CD4-positive, alpha-beta T cell (primary cell): ENCODE measurements at places on chromosomes 4 and X.

DNA sequence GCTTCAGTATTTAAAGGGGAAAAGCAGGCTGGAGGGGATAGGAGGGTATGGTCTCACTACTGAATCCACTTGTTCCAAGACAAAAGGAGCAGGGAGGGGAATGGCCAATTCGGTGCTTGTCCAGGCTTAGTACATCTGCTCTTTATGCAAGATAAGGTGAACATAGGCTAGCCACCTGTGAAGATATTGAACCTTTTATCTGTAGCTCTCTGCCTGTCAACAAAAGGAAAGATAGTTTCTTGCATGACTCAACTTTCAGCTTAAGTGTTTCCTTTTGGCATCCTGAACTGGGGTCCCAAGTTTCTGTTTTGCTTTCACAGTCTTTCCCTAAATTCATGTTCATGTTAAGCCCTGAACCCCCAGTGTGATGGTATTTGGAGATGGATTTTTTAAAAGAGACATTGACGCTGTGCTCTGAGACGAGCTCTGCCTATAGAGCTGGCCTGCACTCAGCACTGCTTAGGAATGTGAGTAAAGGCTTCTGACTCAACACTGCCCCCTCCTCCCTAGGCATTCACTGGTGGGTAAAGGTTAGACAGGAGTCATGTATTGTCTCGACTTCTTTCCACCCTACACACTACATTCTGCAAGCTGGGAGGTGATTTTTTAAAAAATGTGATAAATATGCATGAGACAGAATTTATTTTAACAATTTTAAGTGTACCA is 28.2 kb downstream of the FAM149A start:
- no peak overlapping the region for H3K4me3 ChIP-seq
- no peak overlapping the region for H3K27ac ChIP-seq
- no peaks in the 10 kb centered on the region for H3K4me1 ChIP-seq
- DNase-seq, result no peak
- H3K36me3 ChIP-seq, result no peaks in the 10 kb centered on the region

- H3K4me3 ChIP-seq, result no peak overlapping the region
- DNase-seq, result no peak
- H3K36me3 ChIP-seq, result no peaks in the 10 kb centered on the region
- H3K4me1 ChIP-seq, result no peaks in the 10 kb centered on the region
- H3K27ac ChIP-seq, result no peak overlapping the region
- no peaks in the 10 kb centered on the region for H3K27me3 ChIP-seq
Observed at GRCh38 chr4:168555437-168555836, 58.6 kb downstream of the PALLD start.

DNA sequence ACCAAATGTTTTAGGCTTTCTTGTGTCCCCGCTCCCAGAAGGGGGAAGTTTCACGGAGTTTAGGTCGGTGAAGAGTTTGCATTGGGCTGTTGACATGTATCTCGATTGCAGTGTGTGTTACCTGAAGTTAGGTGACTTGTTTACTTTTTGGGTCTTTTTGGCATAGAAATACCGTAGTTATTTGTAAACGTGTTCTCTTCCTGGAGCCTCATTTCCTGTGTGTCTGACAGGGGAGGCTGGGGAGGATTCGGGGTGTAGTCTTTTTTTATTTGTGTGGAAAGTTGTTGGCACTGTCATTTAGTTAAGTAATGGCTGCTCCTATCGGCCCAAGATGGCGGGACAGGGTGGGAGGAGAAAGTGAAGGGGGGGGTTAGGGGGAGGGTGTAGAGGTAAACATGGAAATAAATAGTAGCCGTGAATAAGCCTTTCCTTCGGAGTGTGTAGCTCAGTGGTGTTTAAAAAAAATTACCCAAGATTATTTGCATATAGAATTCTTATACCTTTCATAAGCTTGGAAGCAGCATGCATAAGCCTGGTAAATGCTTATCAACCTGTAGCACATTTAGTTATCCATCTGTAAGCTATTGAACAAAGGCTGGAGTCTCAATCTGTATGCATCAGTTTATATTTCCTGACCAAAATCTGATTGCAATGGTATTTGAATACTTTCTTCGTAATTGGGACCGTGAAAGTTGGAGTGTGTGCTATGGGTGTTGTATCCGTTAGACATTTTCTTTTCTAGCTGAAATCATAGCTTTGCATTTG is 1.6 kb downstream of the KDM6A start:
- H3K27ac ChIP-seq, result peak overlapping the region; percentile 93
- peak; percentile 2 for DNase-seq
- H3K4me1 ChIP-seq, result peaks cover 10% of the 10 kb centered on the region

DNA sequence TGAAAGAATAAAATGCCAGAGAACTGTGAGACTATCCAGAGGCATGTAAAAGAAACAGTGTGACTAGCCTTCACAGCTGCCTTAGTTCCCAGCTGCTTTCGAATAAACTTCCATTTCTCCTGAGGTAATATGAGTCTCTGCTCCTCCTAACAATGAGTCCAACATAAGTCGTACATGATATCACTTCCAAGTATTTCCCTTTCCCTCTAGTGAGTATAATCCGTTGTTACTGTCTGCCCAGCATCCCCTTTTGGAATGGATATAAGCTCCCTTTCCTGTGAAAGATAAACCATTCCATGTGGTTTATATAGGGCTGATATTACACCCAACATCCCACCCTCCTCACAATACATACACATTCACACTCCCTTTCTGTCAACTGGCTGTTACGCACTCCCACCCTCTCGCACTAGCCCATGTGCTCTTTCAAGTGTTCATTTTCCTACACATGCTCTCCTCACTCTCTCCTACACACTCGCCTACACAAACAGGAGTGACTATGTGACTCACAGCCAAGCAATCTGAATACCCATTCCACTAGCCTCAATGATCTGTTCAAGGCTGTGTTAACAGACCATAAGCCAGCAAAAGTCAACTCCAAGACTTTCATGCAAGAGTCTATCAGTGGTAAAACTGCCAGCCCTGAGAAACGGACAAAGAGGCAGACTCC is 5.0 kb downstream of the NAF1 start:
- H3K36me3 ChIP-seq, result peaks cover 54% of the 10 kb centered on the region
- no peak overlapping the region for H3K27ac ChIP-seq
- peaks cover 12% of the 10 kb centered on the region for H3K4me1 ChIP-seq
- no peaks in the 10 kb centered on the region for H3K27me3 ChIP-seq
- H3K4me3 ChIP-seq, result no peak overlapping the region
- DNase-seq, result no peak

- DNase-seq, result no peak
- H3K27ac ChIP-seq, result peak overlapping the region; percentile 27
- H3K4me1 ChIP-seq, result peaks cover 32% of the 10 kb centered on the region
- no peaks in the 10 kb centered on the region for H3K27me3 ChIP-seq
Observed at GRCh38 chr4:10456260-10456594, 999 bp downstream of the ZNF518B start.

DNA sequence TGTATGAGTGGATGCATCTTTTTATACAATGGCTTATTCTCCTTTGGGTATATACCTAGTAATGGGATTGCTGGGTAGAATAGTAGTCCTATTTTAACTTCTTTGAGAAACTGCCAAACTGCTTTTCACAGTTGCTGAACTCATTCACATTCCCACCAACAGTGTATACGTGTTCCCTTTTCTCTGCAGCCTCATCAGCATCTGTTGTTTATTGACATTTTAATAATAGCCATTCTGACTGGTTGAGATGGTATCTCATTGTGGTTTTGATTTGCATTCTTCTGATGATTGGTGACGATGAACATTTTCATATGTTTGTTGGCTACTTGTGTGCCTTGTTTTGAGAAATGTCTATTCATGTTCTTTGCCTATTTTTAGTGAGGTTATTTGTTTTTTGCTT is 687.0 kb upstream of the EPHA5 start:
- H3K27me3 ChIP-seq, result no peaks in the 10 kb centered on the region
- H3K27ac ChIP-seq, result no peak overlapping the region
- no peak overlapping the region for H3K4me3 ChIP-seq

DNA sequence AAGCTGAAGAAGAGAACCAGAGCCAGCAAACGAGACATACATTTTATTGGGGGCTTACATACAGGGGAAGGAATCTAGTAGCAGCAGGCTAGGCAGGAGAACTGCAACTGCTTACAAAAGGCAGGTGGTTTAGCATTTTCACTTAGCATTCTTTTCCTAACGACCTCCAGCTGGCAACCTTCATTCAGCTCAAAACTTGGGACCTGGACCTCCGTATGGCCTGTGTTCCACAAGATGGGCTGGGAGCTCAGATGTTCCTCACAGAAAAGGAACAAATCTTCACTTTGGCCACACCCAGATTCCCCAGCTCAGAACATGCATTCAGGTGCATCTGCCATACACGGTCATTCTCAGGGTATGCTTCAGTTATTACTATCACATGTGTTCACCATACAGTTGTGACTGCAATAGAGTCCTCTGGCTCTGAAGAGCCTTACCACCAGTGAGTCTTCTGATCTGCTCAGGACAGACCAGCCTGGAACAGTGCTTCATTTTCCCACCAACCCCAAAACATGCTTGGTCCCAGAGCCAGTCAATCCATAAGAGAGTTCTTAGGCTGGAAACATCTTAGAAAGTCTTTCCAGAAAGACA is 29.6 kb upstream of the AP1AR start:
- no peak overlapping the region for H3K4me3 ChIP-seq
- no peaks in the 10 kb centered on the region for H3K27me3 ChIP-seq
- no peak for DNase-seq
- no peaks in the 10 kb centered on the region for H3K36me3 ChIP-seq
- H3K4me1 ChIP-seq, result no peaks in the 10 kb centered on the region

DNA sequence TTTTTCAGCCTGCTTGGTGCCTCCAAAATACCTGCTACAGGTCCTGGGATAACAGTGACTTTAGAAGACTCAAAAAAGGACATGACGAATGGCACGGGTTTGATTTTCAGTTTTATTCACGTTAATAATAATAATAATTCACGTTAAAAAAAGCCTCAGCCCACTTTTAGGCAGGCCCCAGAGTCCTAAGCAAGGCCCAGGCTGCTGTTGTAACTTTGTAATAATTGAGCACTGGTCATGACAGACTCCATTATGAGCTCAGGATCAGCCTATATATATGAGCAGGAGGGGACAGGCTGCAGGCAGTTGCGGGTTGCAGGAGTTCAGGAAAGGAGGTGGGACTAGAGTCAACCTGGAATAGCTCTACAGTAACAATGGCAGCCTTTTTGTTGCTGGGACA is at the start of gene TMEM31:
Gene TMEM31 (plus strand): TSS at position 301 of the 400 bp plus-strand sequence. CDS start 1,350 bp downstream, outside the sequence.
- no peak within 1 kb of the TSS for H3K4me3 ChIP-seq
- H3K4me1 ChIP-seq, result no peaks in the 10 kb centered on the region
- no peaks in the 10 kb centered on the region for H3K36me3 ChIP-seq
- no peak for DNase-seq
- no peak within 1 kb of the TSS for H3K27ac ChIP-seq

DNA sequence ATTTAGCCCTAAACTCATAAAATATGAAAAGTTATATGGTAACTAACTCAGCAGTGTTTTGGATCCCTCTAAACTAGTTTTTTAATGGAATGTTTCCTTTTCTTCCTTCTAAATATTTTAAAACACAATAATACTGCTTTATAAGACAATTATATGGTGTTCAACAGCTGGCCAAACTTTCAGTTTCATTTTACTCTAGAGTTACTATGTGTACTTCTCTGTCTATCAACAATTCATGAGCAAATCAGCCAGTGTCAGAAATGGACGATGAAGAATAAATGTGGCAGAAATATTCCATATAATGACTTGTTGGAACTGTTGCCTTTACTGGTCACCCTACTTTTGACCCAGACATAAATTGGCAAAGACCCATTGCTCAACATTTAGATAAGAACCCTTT is 64.8 kb upstream of the CXXC4 start:
- H3K4me1 ChIP-seq, result no peaks in the 10 kb centered on the region
- no peak overlapping the region for H3K27ac ChIP-seq
- H3K36me3 ChIP-seq, result no peaks in the 10 kb centered on the region
- no peak for DNase-seq

- H3K4me3 ChIP-seq, result no peak overlapping the region
- no peak for DNase-seq
- H3K27ac ChIP-seq, result no peak overlapping the region
- H3K4me1 ChIP-seq, result no peaks in the 10 kb centered on the region
- H3K27me3 ChIP-seq, result no peaks in the 10 kb centered on the region
- peaks cover 39% of the 10 kb centered on the region for H3K36me3 ChIP-seq
Observed at GRCh38 chr4:38017609-38018008, 57.4 kb downstream of the PTTG2 start.

- no peak overlapping the region for H3K27ac ChIP-seq
- no peaks in the 10 kb centered on the region for H3K4me1 ChIP-seq
- H3K4me3 ChIP-seq, result no peak overlapping the region
- no peak for DNase-seq
Observed at GRCh38 chr4:156969101-156969500, 2.5 kb downstream of the PDGFC start.

DNA sequence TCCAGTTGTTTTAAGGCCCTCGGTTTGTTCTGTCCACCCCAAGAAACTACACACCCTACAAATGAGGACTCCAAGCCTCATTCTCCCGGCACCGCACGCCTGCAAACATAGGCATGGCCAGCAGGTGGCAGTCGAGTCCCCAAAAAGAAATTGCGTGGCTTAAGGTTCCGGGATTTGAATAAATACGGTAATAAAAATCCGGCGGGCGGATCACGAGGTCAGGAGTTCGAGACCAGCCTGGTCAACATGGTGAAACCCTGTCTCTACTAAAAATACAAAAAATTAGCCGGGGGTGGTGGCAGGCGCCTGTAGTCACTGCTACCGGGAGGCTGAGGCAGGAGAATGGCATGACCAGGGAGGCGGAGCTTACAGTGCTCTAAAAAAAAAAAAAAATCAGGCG is 21.8 kb upstream of the CSF2RA start:
- H3K4me3 ChIP-seq, result no peak overlapping the region
- no peaks in the 10 kb centered on the region for H3K27me3 ChIP-seq
- no peak overlapping the region for H3K27ac ChIP-seq
- DNase-seq, result peak; percentile 78
- no peaks in the 10 kb centered on the region for H3K36me3 ChIP-seq

GRCh38 chr4:123430501-123430900 is 33.9 kb downstream of the SPRY1 start:
- H3K27ac ChIP-seq, result no peak overlapping the region
- DNase-seq, result no peak
- H3K4me3 ChIP-seq, result no peak overlapping the region
- H3K36me3 ChIP-seq, result no peaks in the 10 kb centered on the region
- no peaks in the 10 kb centered on the region for H3K4me1 ChIP-seq
